ENCODE measurements at places on chromosomes 1 and 21. TPM values are rescaled to one million over a fixed set of nuclear protein-coding genes. Genes with fewer than 3 reads are reported as not detected.

DNA sequence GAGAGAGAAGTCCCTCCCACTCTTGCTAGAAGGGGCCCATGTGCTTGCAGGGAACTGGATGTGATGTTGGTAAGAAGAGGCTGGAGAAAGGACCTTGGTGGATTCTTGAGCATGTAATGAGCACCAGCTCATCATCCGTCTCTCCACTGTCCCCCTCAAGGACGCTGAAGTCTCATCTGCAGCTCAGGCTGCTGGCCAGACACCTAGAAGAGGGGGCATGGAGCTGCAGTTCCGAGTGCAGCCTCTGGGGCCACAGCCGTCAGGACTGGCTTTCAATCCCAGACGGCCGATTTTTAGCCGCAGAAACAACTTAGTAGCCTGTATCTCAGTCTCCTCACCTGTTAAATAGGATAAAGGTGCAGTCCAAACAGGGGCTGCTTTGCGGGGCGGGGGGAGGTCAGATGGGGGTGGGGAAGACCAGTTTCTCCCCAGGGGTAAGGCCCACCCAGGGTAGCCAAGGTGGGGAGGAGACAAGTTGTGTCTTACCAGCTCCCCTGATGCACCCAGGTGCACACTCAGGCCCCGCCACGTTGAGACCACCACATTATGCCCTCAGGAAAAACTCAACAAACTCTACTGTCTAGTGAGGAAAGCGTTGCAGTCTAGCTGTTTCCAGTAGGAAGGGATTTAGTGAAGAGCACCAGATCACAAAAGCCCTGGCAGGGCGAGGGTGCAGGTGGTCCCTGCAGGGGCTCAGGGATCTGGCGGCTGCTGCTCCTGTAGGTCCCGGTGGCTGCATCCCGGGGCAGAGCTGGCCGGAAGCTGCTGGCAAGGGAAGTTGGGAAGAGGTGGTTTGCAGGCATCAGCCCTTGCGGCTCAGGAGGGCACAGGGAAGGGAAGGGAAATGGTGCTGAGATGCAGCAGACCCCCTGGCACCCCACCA, 29.5 kb downstream of the LDLRAP1 start:
- no peaks in the 10 kb centered on the region for H3K4me1 ChIP-seq
- H3K27ac ChIP-seq, result no peak overlapping the region
- no peak for DNase-seq

DNA sequence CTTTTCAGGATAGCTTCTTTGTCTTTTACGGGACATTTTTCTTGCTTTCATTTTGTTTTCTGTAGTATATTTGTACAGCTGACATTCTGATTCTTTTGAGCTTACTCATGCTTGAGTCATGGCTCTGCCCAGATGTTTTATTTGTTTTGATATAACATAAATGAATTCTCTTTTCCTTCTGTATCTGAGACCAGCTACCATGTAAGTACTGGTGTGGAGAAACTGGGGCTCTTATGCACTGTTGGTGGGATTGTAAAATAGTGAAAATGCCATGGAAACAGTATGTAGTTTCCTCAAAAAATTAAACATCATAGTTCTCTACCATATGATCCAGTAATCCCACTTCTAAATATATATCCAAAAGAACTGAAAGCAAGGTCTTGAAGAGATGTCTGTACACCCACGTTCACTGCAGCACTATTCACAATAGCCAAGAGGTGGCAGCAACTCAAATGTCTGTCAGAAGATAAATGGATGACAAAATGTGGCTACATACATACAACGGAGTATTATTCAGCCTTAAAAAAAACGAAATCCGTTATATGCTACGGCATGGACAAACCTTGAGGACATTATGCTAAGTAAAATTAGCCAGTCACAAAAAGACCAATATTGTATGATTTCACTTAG, 61.4 kb downstream of the EIF2B3 start:
- no peaks in the 10 kb centered on the region for H3K4me1 ChIP-seq
- H3K4me3 ChIP-seq, result no peak overlapping the region
- H3K27me3 ChIP-seq, result no peaks in the 10 kb centered on the region
- no peak overlapping the region for H3K27ac ChIP-seq
- peaks cover 2% of the 10 kb centered on the region for H3K36me3 ChIP-seq

DNA sequence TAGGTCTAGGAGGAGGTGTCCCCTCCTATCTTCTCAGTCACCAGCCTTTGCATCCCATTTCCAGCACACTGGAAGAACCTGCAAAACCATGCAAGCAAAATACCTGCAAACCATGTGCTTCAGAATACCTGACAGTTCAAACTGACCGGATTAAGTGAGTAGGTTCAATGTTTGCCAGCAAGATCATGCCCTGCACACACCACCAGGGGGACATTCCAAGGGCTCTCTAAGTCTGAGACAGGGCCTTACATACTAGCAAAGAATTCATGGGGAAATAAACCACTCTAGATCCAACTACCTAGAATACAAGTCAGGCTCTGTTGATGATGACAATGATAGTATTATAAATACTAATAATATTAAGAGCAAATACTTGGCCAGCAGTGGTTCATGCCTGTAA, 27.6 kb downstream of the INPP5B start:
- no peak for DNase-seq
- H3K4me3 ChIP-seq, result no peak overlapping the region
- H3K36me3 ChIP-seq, result peaks cover 7% of the 10 kb centered on the region

DNA sequence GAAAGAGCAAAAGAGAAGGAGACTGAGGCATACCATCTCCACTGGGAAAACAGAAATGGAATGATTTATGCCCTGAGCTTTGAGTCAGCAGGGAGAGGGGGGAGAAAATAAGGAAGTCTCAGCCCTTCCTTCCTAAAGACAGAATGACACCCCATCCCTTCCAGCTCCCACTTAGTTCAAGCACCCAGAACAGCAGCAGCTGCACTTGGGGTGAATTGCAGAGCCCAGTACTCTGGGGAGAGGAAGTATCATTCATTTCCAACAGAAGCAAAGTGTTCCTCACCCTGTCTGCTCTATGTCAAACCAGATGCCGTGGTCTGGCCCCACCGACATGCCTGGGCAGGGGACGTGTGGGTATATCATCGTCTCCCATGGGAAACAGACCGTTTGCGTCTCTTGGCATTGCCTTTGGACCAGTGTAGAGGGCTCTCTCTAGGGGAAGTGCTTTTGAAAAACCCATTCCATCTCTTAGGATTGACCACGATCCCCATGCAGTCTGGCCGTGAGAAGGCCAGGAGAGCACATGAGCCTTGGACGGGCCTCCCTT, 1.1 kb upstream of the KCNJ15 start:
- H3K36me3 ChIP-seq, result no peaks in the 10 kb centered on the region
- H3K4me3 ChIP-seq, result no peak overlapping the region
- H3K27ac ChIP-seq, result no peak overlapping the region

DNA sequence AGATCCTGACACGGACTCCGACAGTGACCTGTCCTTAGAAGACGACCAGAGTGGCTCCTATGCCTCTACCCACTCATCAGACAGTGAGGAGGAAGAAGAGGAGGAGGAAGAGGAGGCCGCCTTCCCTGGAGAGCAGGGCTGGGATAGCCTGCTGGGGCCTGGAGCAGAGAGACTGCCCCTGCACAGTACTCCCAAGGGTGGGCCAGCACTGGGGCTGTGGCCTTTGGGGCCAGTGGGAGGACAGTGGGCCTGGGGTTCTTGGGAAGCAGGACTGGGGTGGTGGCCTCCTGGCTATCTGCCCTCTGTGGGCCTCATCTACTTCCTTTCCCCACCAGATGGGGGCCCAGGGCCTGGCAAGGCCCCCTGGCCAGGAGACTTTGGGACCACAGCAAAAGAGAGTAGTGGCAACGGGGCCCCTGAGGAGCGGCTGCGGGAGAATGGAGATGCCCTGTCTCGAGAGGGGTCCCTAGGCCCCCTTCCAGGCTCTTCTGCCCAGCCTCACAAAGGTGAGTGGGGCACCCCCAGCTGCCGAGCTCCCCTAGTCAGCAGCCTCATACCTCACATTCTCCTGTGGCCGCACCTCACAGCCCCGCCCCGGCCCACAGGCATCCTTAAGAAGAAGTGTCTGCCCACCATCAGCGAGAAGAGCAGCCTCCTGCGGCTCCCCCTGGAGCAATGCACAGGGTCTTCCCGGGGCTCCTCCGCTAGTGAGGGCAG, 10.0 kb downstream of the PSRC1 start:
- DNase-seq, result no peak
- H3K36me3 ChIP-seq, result no peaks in the 10 kb centered on the region
- no peak overlapping the region for H3K4me3 ChIP-seq

DNA sequence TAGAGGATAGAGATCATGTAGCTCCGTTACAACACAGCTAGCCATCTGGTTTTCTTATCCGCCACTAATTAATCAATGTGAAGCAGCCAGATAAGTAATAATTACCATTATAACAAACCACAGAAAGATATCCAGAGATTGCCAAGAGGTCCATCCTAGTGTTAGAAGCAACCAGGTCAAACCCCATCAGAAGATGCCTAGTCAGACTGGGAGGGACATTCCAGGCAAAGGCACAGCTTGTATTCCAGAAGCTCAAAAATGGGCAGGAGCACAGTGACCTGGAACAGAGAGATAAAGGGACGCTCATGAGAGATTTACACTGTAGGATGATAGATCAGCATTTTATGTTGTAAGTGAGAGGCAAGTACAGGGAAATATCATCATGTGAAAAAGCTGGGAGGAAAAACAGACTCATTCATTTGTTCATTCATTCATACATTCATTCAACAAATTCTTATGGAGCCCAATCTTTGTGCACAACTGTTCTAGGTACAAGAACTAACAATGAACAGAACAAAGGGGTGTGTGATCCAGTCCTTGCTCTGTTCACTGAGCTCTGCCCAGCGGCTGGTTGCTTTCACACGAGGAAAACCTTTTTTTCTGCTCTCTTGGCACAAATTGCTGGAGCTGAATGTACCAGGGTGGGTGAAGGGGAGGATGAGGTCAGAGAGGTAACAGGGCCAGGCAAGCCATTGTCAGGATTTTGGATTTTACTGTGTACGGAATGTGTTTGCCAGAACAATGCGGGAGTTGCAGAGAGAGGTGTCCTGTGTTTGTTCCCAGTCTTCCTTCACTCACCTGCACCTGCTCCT, 240.8 kb upstream of the FGGY start:
- no peak for DNase-seq
- H3K27me3 ChIP-seq, result no peaks in the 10 kb centered on the region
- H3K27ac ChIP-seq, result no peak overlapping the region
- no peaks in the 10 kb centered on the region for H3K4me1 ChIP-seq

GRCh38 chr1:107750364-107750959, 214.5 kb downstream of the VAV3 start:
- no peaks in the 10 kb centered on the region for H3K27me3 ChIP-seq
- no peak overlapping the region for H3K27ac ChIP-seq
- DNase-seq, result peak; percentile 19
- H3K4me1 ChIP-seq, result no peaks in the 10 kb centered on the region

GRCh38 chr1:212467843-212468482, 35.2 kb downstream of the NENF start:
- H3K27ac ChIP-seq, result no peak overlapping the region
- H3K36me3 ChIP-seq, result no peaks in the 10 kb centered on the region
- DNase-seq, result no peak

DNA sequence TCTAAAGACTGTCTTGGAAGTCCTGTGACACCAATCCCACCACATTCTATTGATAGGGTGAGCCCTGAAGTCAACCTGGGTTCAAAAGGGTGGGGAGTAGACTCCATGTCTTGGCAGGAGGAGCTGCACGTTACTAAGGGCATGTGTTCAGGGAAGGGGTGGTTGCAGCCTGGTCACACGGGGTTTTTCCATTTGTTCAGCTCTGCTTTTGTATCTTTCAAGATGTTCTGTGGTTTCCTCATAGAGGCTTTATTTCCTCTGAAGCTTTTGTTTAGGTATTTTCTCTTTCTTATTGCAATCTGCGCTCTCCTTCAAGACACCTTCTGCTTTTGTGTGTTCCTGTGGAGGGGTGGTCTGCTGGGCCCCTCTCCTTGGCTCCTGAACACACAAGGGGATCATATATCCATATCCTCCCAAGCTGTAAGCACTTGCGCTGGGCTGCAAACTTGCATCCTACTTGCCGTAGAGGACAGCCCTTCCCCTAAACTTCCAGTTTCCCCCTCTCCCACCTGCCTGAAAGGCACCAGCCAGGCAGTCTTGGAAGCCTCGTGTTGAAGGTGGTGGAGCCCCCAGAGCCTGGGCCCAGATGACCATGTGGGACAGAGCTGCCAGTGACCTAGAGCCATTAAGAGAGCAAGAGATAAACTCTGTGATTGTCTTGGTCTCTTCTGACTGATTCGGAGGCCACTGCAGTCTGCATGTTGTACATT, 62.5 kb upstream of the TRAPPC10 start:
- H3K4me3 ChIP-seq, result no peak overlapping the region
- peaks cover 8% of the 10 kb centered on the region for H3K4me1 ChIP-seq
- peak overlapping the region; percentile 61 for H3K27ac ChIP-seq
- H3K36me3 ChIP-seq, result peaks cover 22% of the 10 kb centered on the region
- DNase-seq, result no peak

- H3K4me3 ChIP-seq, result no peak overlapping the region
- H3K4me1 ChIP-seq, result no peaks in the 10 kb centered on the region
- no peak for DNase-seq
These were observed 2.4 kb downstream of the HMGB4 start for GRCh38 chr1:33866281-33866680.

Gene GSTM5
- 0.25 TPM for polyA plus RNA-seq

Data from GM12878 (cell line).